Caco-2 (cell line): ENCODE measurements at places on chromosomes 2 and 18. TPM values are rescaled to one million over a fixed set of nuclear protein-coding genes. Genes with fewer than 3 reads are reported as not detected.
A peak's percentile ranks its signal among the peaks of the same experiment; 100 is the strongest.

The PREPL gene
- total RNA-seq = 41.8 and 46.4 TPM in 2 replicates

The NT5DC4 gene
- total RNA-seq = 3.3 and 4.0 TPM in 2 replicates

DNA sequence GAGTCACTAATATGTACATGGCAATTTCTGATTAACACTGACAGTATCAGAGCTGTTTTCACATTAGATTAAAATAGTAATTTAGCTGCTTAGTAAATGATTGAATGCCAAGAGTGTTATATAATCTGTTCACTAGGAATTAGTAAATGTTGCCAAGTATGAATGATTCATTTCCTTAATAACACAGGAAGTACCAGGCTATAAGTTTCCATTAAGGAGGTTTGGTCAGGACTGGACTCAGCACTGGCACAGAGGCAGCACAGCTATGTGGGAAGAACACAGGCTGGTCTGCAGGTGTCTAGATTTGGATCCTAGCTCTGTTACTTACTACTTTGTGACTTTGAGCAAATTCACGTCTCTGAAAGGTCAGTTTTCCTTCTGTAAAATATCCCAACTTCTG lies 97.2 kb downstream of the TDRD15 start:
- H3K36me3 ChIP-seq = no peaks in the 10 kb centered on the region
- H3K27ac ChIP-seq = no peak overlapping the region
- H3K27me3 ChIP-seq = no peaks in the 10 kb centered on the region
- H3K4me1 ChIP-seq = peaks cover 10% of the 10 kb centered on the region
- no peak for DNase-seq

- H3K4me3 ChIP-seq = no peak overlapping the region
- H3K27me3 ChIP-seq = no peaks in the 10 kb centered on the region
- no peaks in the 10 kb centered on the region for H3K36me3 ChIP-seq
- H3K4me1 ChIP-seq = peaks cover 13% of the 10 kb centered on the region
These were observed 2.4 kb downstream of the MRPL33 start for GRCh38 chr2:27773959-27774358.

The CDCA7 gene
- total RNA-seq = 51.1 and 58.1 TPM in 2 replicates

GRCh38 chr2:187091664-187092063 lies 242.7 kb upstream of the ZSWIM2 start:
- H3K27me3 ChIP-seq = no peaks in the 10 kb centered on the region
- no peak for DNase-seq
- H3K4me1 ChIP-seq = no peaks in the 10 kb centered on the region
- no peak overlapping the region for H3K4me3 ChIP-seq

GRCh38 chr2:219247678-219248642 lies 2.7 kb downstream of the STK16 start:
- peaks cover 36% of the 10 kb centered on the region for H3K4me1 ChIP-seq
- no peak overlapping the region for H3K4me3 ChIP-seq
- H3K27me3 ChIP-seq = no peaks in the 10 kb centered on the region
- H3K27ac ChIP-seq = peak overlapping the region; percentile 55
- no peaks in the 10 kb centered on the region; the same call in 1 of the 2 replicates for H3K36me3 ChIP-seq

GRCh38 chr2:118169359-118170005 lies 81.2 kb downstream of the INSIG2 start:
- H3K36me3 ChIP-seq = no peaks in the 10 kb centered on the region
- no peak overlapping the region for H3K4me3 ChIP-seq
- no peak for DNase-seq

The DCDC2C gene
- not detected in 2 replicates for total RNA-seq

The REG1B gene
- not detected in 2 replicates for total RNA-seq

The FAM228A gene
- total RNA-seq = not detected in 2 replicates

The CYP1B1 gene
- 1.3 and 1.8 TPM in 2 replicates for total RNA-seq

The REEP1 gene
- total RNA-seq = 14.9 and 16.6 TPM in 2 replicates

DNA sequence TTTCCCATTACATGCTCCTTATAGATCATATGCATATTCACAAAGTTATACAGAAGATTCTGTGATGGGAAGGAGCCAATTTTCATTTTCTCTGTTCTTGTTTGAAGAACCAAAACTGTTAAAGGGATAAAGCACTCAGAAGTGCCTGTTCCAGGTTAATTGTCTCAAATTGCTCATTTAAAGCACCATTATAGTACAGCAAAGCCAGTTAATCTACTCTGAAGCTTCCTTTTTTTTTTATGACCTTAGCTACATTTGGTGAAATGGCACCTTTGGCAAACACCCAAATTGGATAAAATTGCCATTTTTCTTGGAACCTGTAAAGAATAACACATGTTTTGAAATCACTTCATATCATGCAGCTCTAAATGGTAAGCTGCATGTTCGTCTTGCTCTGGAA lies 1092.3 kb downstream of the BCL11A start:
- no peaks in the 10 kb centered on the region for H3K27me3 ChIP-seq
- no peaks in the 10 kb centered on the region for H3K4me1 ChIP-seq
- DNase-seq = no peak
- H3K27ac ChIP-seq = no peak overlapping the region

DNA sequence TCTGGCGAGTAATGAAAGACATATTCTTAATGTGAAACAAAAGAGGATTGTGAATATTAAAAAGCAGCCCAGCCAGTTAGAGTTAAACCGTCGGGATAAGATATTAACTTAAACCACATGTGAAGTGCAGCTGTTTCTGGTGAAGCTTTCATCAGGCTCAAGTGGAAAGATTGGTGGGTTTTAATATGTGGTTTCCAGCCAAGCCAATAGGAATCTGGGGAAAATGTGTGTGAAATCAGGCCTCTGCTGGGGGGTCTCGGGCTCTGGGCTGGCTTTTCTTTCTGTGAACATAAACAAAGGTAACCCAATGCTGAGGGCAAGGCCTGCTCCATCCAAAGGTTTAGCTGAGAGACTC lies 279.6 kb downstream of the SLC4A3 start:
- H3K4me3 ChIP-seq = no peak overlapping the region
- no peaks in the 10 kb centered on the region for H3K27me3 ChIP-seq
- DNase-seq = no peak
- H3K4me1 ChIP-seq = no peaks in the 10 kb centered on the region
- no peak overlapping the region for H3K27ac ChIP-seq
- no peaks in the 10 kb centered on the region for H3K36me3 ChIP-seq

GRCh38 chr2:9493478-9493877 lies 19.1 kb downstream of the IAH1 start:
- no peak overlapping the region for H3K4me3 ChIP-seq
- H3K36me3 ChIP-seq = peaks cover 6% of the 10 kb centered on the region
- no peaks in the 10 kb centered on the region for H3K27me3 ChIP-seq
- H3K27ac ChIP-seq = no peak overlapping the region

The EML4 gene
- total RNA-seq = 122 and 125 TPM in 2 replicates

DNA sequence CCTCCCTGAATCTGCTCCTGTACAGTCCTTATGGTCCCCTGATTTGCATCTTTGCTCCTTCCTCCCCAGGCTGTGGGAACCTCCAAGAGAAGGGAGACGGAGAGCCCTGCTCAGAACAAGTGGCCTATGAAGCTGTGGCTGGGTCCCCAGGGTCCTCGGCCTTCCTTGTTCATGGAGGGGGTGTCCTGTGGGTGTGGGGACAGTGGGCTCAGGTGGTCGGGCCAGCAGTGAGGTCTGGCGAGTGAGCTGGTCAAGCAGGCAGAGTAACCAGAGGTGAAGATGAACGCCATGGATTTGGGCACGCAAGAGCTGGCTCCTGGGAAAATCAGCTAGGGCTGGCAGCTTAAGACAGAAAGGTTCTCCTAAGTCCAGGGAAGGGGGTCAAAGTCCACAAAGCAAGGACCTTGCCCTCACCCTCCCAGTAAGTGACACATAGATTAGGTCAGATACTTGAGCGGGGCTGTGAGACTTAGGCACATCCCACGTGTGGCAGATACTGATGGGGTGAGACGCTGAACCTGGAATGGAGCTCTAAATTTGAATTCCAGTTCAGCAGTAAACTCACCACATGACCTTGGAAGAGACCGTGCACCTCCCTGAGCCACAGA lies 24.8 kb downstream of the GNLY start:
- H3K4me1 ChIP-seq = no peaks in the 10 kb centered on the region
- no peak for DNase-seq
- H3K4me3 ChIP-seq = no peak overlapping the region
- H3K27ac ChIP-seq = no peak overlapping the region
- no peaks in the 10 kb centered on the region for H3K36me3 ChIP-seq
- no peaks in the 10 kb centered on the region for H3K27me3 ChIP-seq

The CNNM3 gene
- total RNA-seq = 62.5 and 69.1 TPM in 2 replicates

DNA sequence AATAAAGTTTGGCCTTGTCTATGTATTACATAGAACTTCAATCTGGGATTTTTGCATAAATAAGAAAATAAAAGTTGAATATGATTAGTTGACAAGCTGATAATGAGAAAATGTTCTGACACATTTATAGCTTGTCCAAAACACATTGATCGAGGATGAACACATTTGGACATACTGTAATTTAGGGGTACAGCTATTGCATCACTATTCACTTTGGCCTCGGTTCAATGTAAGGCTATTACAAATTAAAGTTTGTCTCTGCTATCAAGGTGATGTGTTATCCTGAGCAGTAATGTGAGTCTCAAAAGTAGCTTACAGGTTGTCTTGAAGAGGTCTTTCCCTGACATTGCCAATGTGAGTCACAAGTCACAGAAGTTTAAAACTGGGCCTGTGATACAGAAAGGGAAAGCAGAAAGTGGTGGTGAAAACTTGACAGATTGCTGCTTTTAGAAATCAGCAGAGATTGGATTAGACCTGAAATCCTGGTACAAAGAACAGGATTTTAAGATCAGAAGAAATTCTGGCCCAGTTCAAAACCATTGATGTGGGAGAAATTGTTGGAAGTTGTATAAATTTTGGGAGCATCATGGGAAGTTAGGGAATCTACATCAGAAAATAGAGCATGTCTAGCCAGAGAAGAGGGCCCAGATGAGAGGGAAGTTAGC lies 674.1 kb downstream of the NYAP2 start:
- H3K36me3 ChIP-seq = no peaks in the 10 kb centered on the region
- H3K27me3 ChIP-seq = no peaks in the 10 kb centered on the region
- no peak for DNase-seq
- H3K4me3 ChIP-seq = no peak overlapping the region
- no peaks in the 10 kb centered on the region for H3K4me1 ChIP-seq
- no peak overlapping the region for H3K27ac ChIP-seq

DNA sequence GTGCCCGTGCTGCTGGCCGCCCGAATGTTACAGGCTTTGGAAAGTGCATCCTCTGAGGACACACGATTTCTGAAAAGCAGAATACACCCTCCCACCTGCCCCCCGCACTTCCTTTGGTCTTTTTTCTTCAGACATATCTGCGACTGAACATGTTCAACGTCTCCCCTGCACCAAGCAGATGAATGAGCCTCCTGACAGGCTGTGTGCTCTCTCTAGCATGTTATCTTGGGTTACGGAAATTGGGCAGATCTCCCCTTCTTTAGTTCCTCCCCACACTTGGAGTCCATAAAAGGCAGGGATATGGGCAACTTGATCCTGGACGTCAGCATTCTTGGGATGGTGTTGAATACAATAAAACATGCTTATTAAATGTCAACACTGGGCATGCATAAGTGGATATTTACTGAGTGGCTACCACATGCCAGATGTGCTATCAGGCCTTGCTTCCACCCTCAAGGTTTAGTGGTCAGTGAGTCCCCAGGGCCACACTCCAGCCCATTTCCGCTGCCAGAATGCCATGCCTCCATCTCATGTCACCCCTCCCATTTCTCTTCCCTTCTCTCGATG lies 130.4 kb downstream of the TRIM43 start:
- H3K4me3 ChIP-seq = no peak overlapping the region
- no peak for DNase-seq
- no peaks in the 10 kb centered on the region for H3K27me3 ChIP-seq
- no peaks in the 10 kb centered on the region for H3K4me1 ChIP-seq
- H3K36me3 ChIP-seq = no peaks in the 10 kb centered on the region

The SFXN5 gene
- 26.8 and 31.3 TPM in 2 replicates for total RNA-seq

- DNase-seq = no peak
- no peaks in the 10 kb centered on the region for H3K36me3 ChIP-seq
- no peak overlapping the region for H3K27ac ChIP-seq
- H3K27me3 ChIP-seq = no peaks in the 10 kb centered on the region
- H3K4me1 ChIP-seq = peaks cover 2% of the 10 kb centered on the region
These were observed 81.1 kb downstream of the MRPS9 start for GRCh38 chr2:105118960-105119359.

- H3K4me1 ChIP-seq = no peaks in the 10 kb centered on the region
- DNase-seq = no peak
- H3K36me3 ChIP-seq = no peaks in the 10 kb centered on the region
- no peaks in the 10 kb centered on the region for H3K27me3 ChIP-seq
- no peak overlapping the region for H3K27ac ChIP-seq
These were observed 39.4 kb upstream of the NCKAP5 start for GRCh38 chr2:133607679-133608078.

DNA sequence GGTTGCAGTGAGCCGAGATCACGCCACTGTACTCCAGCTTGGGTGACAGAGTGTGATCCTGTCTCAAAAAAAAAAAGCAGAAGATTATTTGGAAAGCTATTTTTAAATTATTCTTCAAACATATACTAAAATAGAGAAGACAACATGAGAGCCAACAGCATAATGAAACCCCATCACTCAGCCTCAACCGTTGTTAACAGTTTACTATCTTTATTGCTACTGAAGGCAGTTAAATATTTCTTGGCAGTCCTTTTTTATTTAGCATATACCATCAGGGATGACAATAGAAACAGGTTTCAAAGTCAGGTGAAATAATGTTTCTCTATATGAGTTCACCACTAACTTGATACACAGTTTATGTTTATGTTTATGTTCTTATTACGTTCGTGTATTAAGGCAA lies 157.2 kb downstream of the NEDD4L start:
- H3K27me3 ChIP-seq = no peaks in the 10 kb centered on the region
- no peak overlapping the region for H3K27ac ChIP-seq
- no peaks in the 10 kb centered on the region for H3K4me1 ChIP-seq
- H3K36me3 ChIP-seq = no peaks in the 10 kb centered on the region
- H3K4me3 ChIP-seq = no peak overlapping the region

GRCh38 chr2:45123521-45124191 lies 114.4 kb upstream of the SIX2 start:
- H3K36me3 ChIP-seq = no peaks in the 10 kb centered on the region
- peaks cover 11% of the 10 kb centered on the region for H3K4me1 ChIP-seq
- H3K4me3 ChIP-seq = no peak overlapping the region
- DNase-seq = no peak

The CABYR gene
- 3.3 and 4.4 TPM in 2 replicates for total RNA-seq

DNA sequence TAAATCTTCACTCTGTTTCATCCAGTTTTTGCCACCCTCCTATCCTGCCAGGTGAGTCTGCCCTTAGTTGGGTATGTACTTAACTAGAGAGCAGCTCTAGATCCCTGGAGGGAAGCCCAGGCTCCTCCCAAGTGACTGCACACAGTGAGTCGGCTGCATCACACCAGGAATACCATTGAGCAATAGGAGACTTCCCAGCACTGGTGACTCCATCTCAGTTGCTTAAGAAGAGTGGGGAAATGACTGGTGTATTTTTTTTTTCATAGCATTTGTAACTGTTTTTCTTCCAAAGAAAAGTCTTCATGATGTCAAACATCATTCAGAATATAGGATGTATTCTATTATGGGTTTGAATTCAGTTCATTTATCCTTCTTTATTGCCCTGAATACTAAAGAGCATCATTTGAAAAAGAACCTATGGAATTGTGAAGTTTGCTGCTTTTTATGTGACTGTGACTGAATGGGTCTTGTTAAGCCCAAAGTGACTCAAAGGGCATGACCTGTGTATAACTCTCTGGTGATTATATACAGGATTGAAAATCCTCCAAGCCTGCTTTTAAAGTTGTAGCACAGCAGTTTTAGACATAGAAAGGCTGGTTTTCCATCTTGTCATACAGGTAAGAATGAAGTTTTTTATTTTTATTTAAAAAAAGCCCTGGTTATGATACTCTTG lies 84.3 kb downstream of the MAP3K20 start:
- peak; percentile 65 for DNase-seq
- H3K36me3 ChIP-seq = no peaks in the 10 kb centered on the region; the same call in 1 of the 2 replicates
- H3K4me1 ChIP-seq = peaks cover 21% of the 10 kb centered on the region
- no peak overlapping the region for H3K4me3 ChIP-seq
